Psoas muscle (tissue), 8 donors: ENCODE measurements at places on chromosomes 3 and 15. TPM values are rescaled to one million over a fixed set of nuclear protein-coding genes. Genes with fewer than 3 reads are reported as not detected.

The ZFYVE19 gene
- polyA plus RNA-seq = 25.4 TPM

The NCBP2 gene
- 55.7 TPM for polyA plus RNA-seq

The TMEM115 gene
- polyA plus RNA-seq = 42.7 TPM

The MYZAP gene
- 3.4 TPM for polyA plus RNA-seq

The ZNF662 gene
- polyA plus RNA-seq = 0.32 TPM

The ARL6IP5 gene
- 171 TPM for polyA plus RNA-seq

The SEMA3G gene
- 6.5 TPM for polyA plus RNA-seq

DNA sequence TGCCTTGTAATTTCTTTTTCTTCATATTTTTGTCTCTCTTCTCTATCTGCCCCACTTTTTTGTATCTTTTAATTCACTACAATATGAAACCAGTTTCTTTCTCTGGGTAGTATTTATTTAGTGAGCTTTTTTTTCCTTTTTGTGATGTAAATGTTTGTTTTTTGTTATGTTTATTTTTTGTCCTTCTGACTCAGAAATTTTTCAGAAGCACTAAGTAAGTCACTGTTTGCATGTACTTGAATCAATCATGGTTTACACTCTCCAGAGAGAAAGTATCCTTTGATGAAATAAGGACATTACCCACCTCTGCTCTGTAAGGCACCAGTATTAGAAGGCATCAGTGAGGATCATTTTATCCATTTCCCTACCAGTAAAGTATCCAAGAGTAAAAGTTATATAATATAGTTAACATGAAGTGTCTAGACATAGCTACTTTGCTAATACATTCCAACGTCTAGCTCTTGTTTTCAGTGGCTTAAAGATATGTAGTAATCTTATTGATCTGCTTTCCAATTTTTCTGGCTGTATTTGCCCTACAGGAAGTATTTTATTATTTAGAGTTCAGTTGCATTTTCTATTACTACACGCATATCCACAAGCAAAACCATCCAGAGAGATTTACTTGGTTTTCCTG, 25.4 kb downstream of the FILIP1L start:
- DNase-seq = no peak

DNA sequence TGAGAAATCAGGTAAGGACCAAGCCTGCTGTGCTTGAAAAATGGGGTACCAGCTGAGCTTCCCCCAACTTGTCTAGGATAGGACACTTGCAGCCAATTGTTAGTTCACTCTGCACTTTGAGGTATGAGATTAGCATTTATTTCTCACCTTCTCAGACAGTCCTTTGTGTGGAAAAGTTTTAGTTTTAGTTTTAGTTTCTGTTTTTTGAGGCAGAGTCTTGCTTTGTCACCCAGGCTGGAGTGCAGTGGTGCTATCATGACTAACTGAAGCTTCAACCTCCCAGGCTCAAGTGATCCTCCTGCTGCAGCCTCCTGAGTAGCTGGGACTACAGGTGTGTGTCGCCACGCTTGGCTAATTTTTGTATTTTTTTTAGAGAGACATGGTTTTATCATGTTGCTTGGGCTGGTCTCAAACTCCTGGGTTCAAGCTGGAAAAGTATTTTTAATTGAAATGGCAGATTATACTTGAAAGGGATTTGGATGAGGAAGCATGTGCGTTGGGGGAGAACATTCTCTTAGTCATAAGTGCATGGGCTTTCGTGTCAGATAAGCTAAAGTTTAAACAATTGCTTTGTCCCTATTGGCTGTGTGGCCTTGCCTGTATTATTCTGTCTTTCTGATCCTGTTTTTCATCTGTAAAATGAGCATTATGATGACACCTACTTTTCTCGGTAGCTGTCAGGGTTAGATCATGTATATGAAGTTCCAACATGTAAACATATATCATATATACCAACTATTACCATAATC, 25.2 kb upstream of the CCK start:
- DNase-seq = no peak

- DNase-seq = peak; percentile 80
These were observed 19.5 kb downstream of the PPCDC start for GRCh38 chr15:75042730-75043508.

DNA sequence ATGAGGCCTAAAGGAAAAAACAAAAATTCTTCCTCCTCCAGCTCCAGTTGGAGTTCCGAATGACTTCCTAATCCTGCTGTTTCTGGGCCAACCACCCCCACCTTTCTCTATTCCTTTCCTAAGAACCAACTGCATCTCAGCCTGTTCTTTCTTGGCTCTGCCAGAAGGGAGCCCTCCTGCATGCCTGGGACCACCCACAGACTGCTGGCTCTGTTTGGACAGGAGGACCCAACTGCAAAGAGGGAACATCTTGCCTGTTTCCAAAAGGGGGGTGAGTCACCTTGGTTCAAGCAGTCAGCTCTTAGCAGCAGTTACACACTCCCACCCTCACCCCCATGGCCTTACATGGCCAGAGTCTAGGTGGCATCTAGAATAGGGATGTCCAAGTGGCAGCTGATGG, 116.0 kb upstream of the PRICKLE2 start:
- peak; percentile 21 for DNase-seq

- DNase-seq = no peak
These were observed 141.7 kb upstream of the IQSEC1 start for GRCh38 chr3:13214847-13215472.

DNA sequence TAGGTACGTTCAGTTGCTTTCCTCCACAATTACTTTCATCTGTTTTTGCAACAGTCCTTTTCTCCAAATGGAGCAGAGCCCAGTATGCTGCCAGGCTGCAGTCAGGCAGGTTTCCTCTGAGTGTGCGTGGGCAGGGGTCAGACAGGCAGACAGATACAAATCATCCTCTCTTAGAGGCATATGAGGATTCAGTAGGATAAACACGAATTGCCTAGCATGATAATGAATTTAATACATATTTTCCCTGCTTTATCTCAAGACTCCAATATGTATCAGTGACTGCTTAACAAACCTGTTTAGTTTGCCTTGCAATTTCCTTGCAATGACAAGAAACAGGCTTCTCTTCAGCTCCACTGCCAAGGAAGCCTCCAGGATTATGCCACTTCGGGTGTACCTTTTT, 140.7 kb upstream of the NR2E3 start:
- DNase-seq = no peak

GRCh38 chr3:48422681-48423080, 7.2 kb downstream of the PLXNB1 start:
- no peak for DNase-seq

- no peak for DNase-seq
These were observed 34.0 kb upstream of the TBL1XR1 start for GRCh38 chr3:177231242-177231641.

DNA sequence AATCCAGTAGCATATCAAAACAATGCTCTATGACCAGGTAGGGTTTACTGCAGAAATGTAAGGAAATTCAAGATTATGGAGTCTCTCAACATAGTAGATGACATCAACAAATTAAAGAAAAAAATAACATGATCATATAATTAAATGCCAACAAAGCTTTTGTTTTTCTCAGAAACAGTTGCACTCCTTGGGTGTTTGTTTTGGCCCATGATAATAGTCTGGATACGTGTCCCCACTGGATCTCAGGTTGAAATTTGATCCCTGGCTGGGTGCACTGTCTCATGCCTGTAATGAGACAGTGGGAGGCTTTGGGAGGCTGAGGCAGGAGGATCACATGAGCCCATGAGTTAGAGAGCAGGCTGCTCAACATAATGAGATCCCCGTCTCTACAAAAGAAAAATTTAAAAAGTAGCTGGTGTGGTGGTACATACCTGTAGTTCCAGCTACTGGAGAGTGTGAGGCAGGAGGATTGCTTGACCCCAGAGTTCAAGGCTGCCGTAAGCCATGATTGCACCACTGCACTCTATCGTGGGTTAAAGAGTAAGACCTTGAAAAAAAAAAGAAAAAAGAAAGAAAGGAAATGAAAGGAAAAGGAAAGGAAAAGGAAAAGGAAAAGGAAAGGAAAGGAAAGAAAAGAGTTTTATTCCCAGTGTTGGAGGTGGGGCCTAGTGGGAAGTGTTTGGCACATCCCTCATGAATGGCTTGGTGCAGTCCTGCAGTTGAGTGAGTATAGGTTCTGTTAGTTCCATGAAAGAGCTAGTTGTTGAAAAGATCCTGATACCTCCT, 53.3 kb upstream of the FOXB1 start:
- no peak for DNase-seq

- no peak for DNase-seq
These were observed 161.3 kb downstream of the AKAP13 start for GRCh38 chr15:85541744-85542143.

DNA sequence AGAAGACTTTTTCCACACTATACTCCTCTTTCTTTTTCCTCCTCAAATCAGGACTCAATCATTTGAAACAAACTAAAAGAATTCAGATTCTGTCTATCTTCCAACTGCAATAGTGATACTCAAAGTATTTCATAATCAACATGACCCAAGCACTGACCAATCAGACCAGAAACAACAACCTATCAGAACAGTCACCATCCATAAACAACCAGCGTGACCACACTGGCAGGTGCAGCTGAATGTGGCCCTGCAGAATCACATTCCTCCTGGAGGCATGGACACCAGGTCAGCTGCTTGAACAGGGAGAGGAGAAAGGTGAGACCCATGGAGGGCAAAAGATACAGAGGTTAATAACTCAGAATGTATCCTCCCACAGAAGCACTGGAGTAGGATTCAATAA, 13.3 kb downstream of the HRG start:
- no peak for DNase-seq

- peak; percentile 58 for DNase-seq
These were observed 404.6 kb upstream of the MCTP2 start for GRCh38 chr15:93826790-93827189.

DNA sequence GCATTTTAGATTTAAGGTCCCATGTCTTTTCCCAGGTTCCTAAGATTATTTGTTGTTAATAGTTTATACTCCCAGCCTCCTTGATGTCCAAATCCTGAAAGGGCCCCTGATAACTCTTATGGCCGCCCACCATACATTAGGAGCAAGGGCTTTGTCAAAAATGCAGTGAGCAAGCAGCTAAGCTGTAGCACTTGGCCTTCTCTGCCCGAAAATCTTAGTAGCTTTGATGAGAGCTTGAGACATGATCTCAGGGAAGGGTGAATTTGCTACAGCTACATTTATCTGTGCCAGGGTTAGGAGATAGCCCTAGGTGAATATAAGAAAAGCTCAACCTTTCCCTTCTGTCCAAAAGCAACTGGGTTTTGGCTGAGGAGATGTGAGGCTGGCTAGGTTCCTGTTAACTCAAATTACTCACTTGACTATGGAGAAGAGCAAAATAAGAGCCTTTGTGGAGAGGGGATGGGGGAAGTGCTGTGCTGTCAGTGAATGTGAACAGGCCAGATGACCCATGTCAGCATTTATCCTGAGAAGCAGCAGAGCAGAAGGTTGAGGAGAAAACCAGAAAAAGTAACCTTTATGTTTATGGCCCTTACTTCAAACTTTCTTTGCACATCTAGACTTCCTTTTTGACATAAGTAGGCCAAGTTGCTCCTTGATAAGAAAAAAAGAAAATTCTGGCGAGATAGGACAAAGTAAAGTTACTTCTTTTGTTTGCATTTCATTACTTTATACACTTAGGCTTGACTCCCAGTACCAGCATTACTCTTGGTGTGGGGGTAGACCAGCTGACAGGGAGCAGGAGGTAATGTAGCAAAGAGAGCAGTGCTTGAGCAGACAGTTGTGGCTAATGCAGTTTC, 21.1 kb downstream of the MAPK6 start:
- DNase-seq = no peak

GRCh38 chr3:191330530-191331048, 263 bp upstream of the UTS2B start:
- no peak for DNase-seq

DNA sequence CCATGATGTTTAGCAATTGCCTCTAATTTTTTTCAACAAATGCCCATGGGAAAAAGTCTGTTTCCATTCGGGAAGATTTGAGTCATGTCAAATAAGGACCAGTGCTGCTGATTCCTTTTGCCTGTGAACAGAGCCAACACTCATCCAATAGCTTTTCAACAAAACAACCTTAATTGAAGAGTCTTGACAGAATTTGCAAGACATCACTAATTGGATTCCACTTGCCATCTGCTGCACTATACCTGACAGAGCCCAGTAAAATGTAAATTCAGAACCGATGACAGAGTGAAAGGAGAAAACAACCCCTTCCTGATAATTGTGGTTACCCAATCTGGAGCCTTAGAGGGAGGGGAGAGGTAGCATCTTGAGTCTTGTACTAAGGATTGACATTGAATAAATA, 426.7 kb downstream of the AGBL1 start:
- DNase-seq = no peak
